ENCODE measurements at places on chromosomes 5 and 9.

GRCh38 chr5:5385331-5385662, 37.2 kb upstream of the ICE1 start:
- no peak for DNase-seq

- no peak for DNase-seq
These were observed 80.0 kb upstream of the GRHPR start for GRCh38 chr9:37342493-37342892.

DNA sequence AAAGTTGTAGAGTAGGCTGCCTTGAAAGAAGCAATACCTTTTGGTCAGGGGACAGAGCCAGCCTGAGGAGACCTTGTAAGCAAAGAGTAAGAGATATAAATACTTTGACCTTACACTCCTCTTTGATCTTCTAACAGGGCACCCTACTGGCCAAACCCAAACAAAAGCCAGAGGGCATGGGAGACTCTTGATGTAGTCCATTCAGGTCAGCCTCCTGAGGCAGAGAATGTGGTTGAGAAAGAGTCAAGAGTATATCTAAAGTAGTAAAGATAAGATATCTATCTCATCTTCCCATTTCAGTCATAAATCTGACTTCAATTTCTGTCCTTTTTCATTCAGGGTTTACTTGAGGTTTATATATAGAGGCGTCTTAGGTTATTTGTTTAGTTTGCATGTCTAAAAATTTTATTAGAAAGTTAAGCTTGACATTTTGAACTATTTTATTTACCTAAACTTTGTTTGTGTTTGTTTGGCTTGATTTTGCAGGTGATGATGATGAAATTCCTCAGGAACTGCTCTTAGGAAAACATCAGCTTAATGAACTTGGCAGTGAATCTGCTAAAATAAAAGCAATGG, 125.7 kb downstream of the NIPBL start:
- no peak for DNase-seq

- no peak for DNase-seq
These were observed 647.7 kb upstream of the WWC1 start for GRCh38 chr5:167643631-167644280.

DNA sequence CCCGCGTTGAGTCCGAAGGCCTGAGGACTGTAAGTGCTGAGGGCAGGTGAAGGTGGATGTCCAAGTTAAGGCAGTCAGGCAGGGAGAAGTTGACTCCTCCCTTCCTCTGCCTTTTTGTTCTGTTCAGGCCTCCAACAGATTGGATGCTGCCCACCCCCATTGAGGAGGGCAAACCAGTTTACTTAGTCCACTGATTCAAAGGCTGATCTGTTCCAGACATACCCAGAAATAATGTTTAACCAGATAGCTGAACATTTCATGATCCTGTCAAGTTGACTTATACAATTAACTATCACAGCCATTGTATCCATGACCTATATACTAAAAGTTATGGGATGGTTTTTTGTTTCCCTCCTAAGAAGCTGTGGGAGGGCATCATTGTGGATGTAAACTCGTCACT, 8.3 kb upstream of the TEX48 start:
- no peak for DNase-seq

- no peak for DNase-seq
These were observed 72.2 kb downstream of the CAMSAP1 start for GRCh38 chr9:135835131-135835530.

- DNase-seq, result no peak
These were observed 631 bp upstream of the RCL1 start for GRCh38 chr9:4792054-4792571.

DNA sequence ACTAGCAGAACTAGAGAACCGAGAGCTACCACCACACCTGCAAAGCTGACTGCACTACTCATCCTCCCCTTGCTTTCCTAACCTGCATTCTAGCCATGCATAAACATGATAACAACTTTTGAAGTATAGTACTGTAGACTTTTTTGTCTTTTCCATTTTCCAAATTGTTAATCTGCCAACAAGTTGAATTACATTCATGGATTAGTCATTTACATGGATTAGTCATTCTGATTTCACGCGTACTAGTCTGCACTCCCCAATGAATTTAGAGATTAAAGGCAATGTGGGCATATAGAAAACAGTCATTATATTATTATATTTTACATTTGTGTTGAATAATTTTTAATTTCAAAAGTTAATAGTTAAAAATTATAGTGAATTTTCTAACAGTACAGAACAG, 81.4 kb downstream of the EDIL3 start:
- DNase-seq, result no peak

- DNase-seq, result no peak
These were observed 72.3 kb downstream of the PAX5 start for GRCh38 chr9:36961561-36962325.

DNA sequence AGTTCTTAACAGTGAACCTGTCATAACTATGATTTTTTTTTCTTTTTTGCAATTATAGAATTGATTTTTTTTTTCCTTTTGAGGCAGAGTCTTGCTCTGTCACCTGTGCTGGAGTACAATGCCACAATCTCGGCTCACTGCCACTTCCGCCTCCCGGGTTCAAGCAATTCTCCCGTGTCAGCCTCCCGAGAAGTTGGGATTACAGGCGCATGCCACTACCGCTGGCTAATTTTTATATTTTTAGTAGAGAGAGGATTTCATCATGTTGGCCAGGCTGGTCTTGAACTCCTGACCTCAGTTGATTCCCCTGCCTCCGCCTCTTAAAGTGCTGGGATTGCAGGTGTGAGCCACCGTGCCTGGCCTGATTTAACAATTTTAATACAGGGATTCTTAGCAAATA, 21.4 kb downstream of the UGCG start:
- DNase-seq, result no peak

DNA sequence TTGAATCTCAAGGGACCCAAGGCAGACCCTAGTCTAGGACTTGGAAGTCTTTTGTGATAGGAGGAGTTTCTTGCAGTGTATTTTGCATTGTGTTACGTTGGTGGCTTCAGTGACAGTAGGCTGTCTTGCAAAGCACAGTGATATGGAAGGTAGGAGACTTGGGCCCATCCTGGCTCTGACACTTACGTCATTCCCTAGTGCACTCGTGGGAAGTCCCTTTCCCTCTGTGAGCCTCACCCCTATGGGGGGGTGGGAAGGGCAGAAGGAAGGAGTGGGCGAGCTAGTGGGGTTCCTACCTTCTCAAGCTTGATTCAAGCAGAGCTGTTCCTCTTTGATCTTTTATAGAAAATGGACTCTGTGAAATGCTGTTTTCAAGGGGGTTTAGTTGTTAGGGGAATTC, 9.2 kb upstream of the TEX53 start:
- no peak for DNase-seq

GRCh38 chr9:132214027-132214622, 52.3 kb downstream of the NTNG2 start:
- DNase-seq, result peak; percentile 79

DNA sequence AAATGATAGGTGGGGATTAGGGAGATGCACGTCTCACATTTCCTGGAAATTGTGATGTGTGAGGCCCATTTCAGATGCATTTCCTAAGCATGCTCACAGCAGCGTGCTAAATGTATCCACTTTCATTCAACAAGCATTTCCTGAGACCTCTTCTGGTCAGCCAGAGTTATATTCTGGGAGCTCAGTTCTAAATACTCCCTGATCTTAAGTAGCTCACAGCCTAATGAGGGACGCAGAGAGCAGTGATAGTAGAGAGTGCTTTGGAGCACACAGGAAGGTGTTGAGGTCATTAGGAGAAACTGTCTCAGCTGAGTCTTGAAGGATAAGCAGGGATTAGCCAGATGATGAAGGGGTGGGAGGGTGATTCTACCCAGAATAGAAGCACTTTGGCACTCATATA, 46.2 kb upstream of the FSD1L start:
- DNase-seq, result no peak

DNA sequence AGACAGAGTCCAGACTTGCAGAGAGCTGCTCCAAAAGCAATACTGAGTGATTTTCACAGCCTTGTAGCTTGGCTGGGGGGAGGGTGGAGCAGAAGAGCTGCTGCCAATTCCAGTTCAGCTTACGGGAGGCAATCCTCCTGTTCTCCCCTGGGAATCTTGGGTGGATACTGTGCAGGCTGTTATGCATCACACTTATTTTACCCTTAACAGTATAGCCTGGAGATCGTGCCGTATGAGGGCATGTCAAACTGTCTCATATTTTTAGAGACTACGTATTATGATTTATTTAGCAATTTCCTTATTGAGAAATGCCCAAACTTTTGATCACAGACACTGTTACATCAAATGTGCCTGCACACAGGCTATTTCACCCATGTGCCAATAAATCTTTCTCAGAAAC, 85.2 kb downstream of the BASP1 start:
- DNase-seq, result no peak

All from hippocampal formation (tissue), 2 donors.